HAP-1 (cell line): ENCODE measurements at places on chromosomes 2 and 18.

- no peak for DNase-seq
These were observed 167.9 kb upstream of the SLC39A10 start for GRCh38 chr2:195489101-195489500.

- DNase-seq, result peak; percentile 10
These were observed 656.4 kb downstream of the MBD2 start for GRCh38 chr18:53567929-53568574.

- no peak for DNase-seq
These were observed 45.3 kb upstream of the VWC2L start for GRCh38 chr2:214365549-214365948.

DNA sequence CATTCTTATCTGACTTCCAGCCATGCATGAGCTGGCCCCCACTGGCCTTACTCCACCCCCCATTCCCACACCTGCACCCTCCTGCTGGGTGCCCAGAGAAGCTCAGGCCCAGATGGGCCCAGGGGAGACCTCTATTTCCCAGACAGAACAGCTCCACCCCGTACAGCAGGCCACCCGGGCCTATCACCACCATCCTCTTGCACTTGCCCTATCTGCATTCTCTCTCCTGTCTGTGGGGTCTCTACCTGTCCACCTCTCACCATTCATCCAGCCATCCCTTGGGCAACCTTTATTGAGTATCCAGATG is 25.3 kb upstream of the TNS1 start:
- DNase-seq, result no peak
